Muscle of arm (tissue), 14 donors: ENCODE measurements at places on chromosomes 16 and 17. TPM values are rescaled to one million over a fixed set of nuclear protein-coding genes. Genes with fewer than 3 reads are reported as not detected.
A peak's percentile ranks its signal among the peaks of the same experiment; 100 is the strongest.

The MPP2 gene
- polyA plus RNA-seq, result 4.4 TPM

The ZNF764 gene
- polyA plus RNA-seq, result 8.6 TPM

GRCh38 chr17:74176546-74177001, 26.9 kb upstream of the RPL38 start:
- peak; percentile 65 for DNase-seq

DNA sequence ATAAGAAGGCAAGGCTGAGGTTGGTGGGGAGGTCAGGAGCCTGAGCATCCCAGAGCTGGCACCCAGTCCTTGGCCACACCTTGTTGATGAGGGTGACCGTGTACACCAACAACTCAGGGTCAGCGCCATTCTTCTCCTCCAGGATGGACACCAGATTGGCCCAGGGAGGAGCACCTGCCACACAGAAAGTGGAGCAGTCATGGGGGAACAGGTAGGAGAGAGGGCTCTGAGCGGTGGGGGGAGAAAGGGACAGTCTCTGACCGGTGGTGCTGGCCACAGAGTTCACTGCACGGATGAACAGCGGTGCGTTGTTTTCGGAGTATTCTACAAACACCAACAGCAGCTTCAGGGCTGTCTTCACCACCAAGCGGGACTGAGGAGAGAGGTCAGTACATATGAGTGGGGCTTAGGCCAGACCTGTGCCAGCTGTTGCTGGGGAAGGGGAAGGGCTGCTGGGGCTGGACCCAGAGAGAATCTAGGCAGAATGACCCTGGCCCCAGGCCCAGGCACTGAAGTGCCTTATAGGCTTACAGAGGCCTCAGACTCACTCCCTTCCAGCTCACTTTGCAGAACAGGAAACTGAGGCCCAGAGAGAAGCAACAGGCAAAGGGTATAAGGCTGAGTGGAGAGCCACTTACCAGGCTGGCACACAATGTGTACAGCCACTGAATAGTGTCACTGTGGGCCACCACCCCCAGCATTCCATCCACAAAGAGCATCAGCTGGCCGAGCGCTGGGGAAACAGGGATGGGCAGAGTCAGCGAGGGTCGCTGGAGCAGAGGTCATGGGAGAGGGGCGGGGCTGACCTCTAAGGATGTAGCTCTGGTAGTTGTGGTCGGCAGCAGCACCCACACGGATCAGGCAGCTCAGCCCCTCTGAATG, 9.6 kb downstream of the FHOD1 start:
- no peak for DNase-seq

DNA sequence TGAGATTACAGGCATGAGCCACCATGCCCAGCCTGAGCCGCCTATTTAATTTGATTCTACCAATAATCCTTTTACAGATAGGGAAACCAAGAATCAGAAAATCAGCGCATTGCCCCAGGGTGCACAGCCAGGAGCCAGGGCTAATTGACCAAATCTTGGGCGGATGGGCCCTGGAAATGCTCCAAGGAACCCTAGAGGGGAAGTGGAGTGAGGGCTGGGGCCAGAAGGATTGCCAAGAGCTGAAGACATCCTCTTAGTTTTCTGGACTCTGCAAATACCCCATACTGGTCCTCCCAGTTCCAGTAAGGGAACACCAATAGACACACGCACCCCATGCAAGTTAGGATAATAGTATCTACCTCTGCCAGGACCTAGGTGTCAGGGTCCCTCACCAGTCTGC, 3.8 kb downstream of the FHOD1 start:
- no peak for DNase-seq

- peak; percentile 72 for DNase-seq
These were observed 219.3 kb upstream of the GSE1 start for GRCh38 chr16:85393674-85394451.
